ENCODE measurements at places on chromosomes 11 and 22.

GRCh38 chr11:118396097-118396501 lies 5.3 kb upstream of the ATP5MG start:
- DNase-seq = no peak

- DNase-seq = peak; percentile 97
Measured at GRCh38 chr11:2825261-2825888, 60.2 kb downstream of the CDKN1C start.

- DNase-seq = no peak
Measured at GRCh38 chr11:89433278-89433677, 57.9 kb downstream of the NOX4 start.

- DNase-seq = no peak
Measured at GRCh38 chr11:113574586-113574985, 99.4 kb upstream of the DRD2 start.

DNA sequence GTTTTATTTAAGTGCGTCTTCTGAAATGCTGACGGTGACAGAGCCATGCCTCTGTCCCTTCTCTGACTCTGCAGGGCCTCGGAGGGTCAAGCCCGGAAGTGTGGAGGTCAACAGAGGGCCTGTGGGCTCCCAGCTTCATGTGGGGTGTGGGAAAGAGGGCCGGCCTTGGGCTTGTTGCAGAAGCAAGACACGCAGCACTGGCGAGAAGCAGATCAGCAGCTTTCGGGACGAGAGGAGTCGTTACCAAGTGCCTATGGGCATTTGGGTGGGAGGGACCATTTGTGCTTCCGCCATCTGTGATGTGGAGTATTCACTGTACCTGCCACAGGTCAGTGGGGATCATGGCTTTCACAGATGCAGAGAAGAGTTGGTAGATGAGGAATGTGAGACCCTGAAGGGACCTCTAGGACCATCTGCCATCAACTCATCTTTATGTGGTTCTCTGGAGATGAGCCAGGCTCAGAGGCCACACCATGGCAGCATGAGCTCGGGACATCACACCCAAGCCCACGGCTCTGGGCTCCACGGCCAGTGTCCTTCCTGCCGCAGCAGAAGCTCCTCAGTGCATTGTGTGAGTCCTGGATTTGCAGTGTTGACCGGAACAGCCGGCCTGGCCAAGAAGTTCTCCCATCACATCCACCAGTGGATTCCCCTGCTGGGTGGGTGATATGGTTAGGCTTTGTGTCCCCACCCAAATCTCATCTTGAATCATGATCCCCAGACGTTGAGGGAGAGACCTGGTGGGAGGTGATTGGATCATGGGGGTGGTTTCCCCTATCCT lies 590.7 kb downstream of the TBC1D22A start:
- peak; percentile 55 for DNase-seq

DNA sequence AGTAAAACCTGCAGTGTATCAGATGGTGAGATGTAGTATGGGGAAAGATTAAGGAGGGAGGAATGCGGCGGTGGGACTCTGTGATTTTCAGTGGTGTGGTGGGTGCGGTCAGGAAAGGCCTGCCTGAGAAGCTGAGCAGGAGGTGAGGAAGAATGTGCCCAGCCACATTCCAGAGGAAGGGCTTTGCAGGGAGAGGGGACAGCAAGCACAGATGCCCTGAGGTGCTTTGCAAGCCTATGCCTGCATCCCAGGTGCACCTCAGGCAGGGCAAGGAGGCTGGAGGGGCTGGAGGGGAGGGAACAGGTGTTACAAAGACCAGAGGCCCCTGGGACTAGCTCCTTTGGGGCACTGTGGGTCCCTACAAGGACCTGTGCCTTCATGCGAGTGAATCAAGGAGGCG lies 42.1 kb downstream of the MYO7A start:
- no peak for DNase-seq

DNA sequence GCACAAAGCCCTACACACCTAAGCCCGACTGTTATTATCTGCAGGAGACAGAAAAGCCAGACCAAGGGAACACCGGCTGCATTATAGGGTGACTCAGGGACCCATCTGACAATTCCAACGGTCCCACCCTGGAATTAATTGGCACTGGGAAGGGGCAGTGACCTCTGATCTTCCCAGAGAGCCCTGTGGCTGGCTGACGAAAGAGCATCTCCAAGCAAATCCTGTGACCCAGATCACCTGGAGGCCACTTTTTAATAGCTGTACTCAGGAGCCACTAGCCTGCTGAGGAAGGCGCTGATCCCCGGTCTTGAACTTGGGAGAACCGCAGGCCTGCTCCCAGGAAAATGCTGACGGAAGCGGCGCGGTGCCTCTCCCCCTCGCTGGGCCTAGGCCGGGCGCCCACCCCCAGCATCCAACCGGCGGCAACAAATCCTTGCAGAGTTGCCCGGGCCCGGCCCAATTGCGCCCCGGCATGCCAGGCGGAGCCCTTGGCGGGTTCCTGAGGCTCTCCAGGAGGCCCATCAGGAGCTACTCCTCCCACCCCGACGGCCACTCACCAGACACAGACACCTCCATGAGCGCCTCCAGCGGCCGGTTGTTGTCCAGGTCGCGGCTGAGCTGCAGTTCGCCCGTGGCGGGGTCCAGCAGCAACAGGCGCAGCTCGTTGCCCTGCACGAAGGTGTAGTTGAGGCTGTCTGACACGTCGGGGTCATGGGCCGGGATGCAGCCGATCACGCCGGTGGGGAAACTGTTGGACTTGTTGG lies 4.2 kb downstream of the CELSR1 start:
- DNase-seq = no peak
